ENCODE measurements at places on chromosomes 12 and 14.

- no peak for DNase-seq
These were observed 38.4 kb upstream of the ELK3 start for GRCh38 chr12:96155781-96156180.

GRCh38 chr12:41769810-41770209, 374.9 kb downstream of the GXYLT1 start:
- no peak for DNase-seq

- DNase-seq = no peak
These were observed 180.2 kb downstream of the ACSS3 start for GRCh38 chr12:81257947-81258551.

DNA sequence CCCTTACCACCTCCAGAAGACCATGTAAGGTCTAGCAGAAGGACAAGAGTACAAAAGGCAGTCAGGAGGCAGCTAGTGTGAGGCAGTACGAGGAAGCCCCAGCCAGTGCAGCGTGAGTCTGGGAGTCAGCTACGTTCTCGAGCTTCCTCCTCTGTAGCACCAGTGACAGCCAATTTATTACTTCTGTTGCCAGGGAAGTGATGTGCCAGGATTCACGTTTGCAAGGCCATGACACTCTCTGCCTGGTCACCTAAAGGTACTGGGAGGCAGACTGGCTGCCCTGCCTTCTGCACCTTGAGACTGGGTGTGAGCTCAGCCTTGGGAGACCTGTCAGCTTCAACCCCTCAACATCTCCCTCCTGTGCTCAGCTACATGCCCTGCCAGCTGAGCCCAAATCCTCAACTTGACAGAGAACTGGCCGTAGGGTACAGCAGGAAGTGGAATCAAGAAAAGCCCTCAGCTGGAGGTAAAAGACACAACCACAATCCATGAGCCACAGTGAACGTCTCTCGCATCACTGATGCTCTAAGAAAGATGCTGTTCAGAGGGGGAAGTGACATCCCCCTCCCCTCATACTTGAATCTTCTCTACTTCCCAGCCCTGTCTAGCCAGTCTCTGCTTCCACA, 182.5 kb upstream of the RGS6 start:
- no peak for DNase-seq

GRCh38 chr12:44510510-44510909, 365.6 kb downstream of the NELL2 start:
- no peak for DNase-seq

- DNase-seq = no peak
These were observed 16.1 kb upstream of the ADSS1 start for GRCh38 chr14:104707608-104708595.

- DNase-seq = no peak
These were observed 3.4 kb downstream of the PAH start for GRCh38 chr12:102913453-102914226.

- peak; percentile 44 for DNase-seq
These were observed 1.0 kb upstream of the CDK17 start for GRCh38 chr12:96401076-96401871.

DNA sequence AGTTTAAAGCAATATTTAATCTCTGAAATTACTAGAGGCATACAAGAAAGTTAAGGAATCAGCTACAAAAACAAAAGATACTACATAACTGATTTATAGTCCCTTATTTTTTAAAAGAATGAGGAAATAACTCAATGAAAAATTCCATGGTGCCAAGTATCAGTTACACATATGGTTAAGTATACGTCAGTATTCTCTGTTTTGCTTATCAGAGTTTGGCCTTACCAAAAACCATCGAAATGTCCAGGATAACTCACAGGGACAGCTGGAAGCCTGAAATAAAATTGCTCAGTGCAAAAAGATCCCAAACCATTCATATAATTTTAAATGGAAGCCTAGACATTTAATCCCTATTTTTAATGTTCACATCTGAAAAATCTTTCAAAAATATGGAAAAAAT, 3.6 kb downstream of the CFL2 start:
- no peak for DNase-seq

DNA sequence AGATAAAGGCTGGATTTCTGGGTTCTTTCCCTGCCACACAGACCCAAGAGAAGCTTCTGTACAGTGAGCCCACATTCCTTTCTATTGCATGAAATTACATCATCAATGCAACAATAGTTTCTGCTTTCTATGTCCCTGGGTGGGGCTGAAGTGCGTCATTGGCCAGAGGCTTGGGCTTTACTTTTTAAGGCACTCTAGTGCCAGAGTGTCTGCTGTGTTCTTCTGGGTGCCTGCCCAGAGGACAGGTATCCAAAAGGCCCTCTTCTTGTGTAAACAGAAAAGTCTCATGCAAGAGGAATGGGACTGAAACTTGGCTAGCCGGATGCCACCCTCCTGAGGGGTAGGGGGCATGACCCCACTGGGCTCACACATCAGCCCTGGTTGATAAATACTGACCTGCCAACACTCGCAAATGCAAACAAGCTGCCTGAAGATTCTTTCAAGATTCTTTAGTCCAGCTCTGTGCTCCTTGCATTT, 5.9 kb downstream of the KRT86 start:
- DNase-seq = no peak

- DNase-seq = no peak
These were observed 5.2 kb upstream of the HSP90B1 start for GRCh38 chr12:103924761-103925641.

GRCh38 chr12:38898001-38898684, 7.2 kb downstream of the CPNE8 start:
- no peak for DNase-seq

GRCh38 chr14:87461704-87462103, 531.3 kb downstream of the GALC start:
- no peak for DNase-seq

- DNase-seq = no peak
These were observed 805 bp upstream of the CRACR2A start for GRCh38 chr12:3753544-3754284.

- DNase-seq = no peak
These were observed 118.7 kb upstream of the TMCC3 start for GRCh38 chr12:94769047-94769420.

GRCh38 chr12:65278576-65279368, at the start of gene MSRB3:
MSRB3 (plus strand) TSS chr12:65278683; CDS start chr12:65308580, 29,897 bp downstream.
- peak; percentile 73 for DNase-seq

- no peak for DNase-seq
These were observed 41.4 kb upstream of the FGF6 start for GRCh38 chr12:4486980-4487379.

DNA sequence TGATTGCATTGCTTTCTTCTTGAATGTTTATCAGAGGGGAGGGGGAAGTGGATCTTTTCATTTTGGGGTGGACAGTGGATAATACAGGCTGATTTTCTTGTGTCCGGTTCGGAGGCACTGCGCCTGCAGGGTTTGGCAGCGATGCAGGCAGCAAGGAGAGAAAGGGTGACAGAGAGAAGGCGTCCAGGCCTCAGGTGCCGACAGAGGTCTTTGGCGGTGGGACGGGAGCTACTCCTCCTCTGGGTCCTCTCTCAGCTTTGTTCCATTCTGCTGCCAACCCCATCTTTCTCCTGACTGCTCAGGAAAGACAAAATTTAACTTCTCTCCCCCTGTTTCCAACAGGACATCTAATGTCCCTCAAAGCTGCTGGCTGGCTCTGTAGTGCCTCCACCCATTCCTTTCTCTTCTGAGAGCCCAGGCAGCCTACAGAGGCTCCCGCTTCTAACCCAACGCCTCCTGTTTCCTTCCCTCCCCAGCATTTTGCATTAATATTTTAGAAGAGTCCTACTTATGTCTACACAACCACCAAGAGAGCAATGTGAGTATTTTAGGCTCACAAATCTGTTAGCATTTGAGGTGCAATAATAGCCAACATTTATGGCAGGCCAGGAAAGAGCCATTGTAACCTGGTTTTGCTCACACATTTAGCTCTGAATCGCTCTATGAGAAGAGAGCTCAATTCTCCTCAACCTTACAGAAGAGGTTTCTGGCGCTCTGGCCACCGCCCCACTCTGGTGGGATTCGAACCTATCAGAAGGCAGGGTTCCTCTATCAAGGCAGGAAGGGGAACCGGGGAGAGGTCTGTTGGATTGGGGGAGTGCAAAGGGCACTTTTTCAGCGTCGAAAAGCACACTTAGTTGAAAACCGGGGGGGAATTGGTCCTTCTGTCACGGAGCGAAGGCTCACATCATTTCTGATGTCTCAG, 7.1 kb upstream of the TBX5 start:
- DNase-seq = no peak

DNA sequence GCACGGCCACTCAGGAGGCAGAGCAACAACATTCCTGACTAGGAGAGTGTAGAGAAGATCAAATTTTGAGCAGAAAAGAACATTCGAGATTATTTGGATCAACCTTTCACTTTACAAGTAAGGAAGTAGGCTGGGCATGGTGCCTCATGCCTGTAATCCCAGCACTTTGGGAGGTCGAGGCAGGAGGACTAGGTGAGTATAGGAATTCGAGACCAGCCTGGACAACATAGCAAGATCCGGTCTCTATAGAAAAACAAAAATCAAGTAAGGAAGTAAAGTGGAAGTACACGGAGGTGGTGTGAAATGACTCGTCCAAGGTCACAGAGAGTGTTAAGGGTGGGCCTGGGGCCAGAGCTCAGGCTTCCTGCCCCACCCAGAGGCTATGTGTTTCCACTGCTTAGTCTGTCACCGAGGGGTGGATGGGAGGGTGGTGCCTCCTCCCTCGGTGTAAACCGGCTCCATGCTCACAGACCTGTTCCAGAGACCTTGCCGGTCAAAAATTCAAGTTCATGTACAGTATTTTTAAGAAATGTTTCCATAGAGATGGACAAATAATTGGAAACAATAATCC, 51.9 kb downstream of the MAP1LC3B2 start:
- DNase-seq = no peak

- DNase-seq = no peak
These were observed 517.1 kb downstream of the PRKD1 start for GRCh38 chr14:29410581-29410980.

DNA sequence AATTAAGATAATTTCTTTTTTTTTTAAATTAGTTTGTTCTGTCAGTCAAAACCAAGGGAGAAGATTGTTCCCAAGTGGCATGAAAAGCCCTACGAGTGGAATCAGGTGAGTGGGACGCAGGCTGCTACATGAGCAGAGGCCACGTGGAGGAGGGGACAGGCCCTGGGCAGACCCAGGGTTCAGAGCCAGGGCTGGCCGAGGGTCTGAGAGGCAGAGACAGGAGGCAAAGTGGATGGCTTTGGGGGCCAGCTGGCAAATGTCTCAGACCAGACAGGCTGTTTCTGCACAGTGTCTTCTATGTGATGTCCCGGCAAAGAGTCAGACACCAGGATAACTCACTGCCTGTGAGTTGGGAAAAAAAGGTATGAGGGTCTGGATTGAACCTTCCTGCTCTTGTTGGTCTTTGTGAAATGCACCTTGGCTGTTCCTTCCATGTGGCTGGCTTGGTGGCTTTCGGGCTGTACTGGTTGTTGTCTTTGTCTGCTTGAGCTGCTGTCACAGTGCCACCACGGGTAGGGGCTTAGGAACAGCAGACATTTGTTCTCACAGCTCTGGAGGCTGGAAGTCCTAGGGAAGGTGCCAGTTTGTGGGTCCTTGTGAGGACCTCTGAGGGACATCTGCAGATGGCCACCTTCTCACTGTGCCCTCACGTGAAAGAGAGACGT, 35.8 kb upstream of the ASPG start:
- no peak for DNase-seq

DNA sequence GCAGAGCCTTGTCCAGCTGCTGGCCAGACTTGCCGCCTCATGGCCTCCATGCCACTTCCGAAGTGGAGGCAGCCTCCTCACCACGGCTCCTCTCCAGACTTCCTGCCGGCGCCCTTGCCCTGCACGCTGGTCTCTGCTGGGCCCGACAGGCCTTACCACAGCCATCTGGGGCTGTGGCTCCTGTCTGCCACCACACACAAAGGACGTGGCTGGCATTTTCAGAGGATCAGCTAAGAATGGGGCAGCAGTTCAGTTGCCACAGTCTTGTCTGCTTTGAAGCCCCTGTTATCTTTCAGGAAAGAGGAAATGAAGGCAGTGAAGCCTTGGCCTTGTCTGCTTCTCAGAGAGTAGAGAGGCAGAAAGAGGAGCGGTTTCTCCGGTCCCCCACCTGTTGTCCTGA, 178.0 kb upstream of the FKBP4 start:
- DNase-seq = no peak

GRCh38 chr12:17030338-17030737, 424.4 kb upstream of the LMO3 start:
- no peak for DNase-seq

GRCh38 chr12:104292872-104293794, 10.4 kb upstream of the EID3 start:
- no peak for DNase-seq

GRCh38 chr14:85217412-85217811, 312.5 kb upstream of the FLRT2 start:
- DNase-seq = no peak

- DNase-seq = no peak
These were observed 2.4 kb downstream of the TMPRSS12 start for GRCh38 chr12:50845021-50845647.

DNA sequence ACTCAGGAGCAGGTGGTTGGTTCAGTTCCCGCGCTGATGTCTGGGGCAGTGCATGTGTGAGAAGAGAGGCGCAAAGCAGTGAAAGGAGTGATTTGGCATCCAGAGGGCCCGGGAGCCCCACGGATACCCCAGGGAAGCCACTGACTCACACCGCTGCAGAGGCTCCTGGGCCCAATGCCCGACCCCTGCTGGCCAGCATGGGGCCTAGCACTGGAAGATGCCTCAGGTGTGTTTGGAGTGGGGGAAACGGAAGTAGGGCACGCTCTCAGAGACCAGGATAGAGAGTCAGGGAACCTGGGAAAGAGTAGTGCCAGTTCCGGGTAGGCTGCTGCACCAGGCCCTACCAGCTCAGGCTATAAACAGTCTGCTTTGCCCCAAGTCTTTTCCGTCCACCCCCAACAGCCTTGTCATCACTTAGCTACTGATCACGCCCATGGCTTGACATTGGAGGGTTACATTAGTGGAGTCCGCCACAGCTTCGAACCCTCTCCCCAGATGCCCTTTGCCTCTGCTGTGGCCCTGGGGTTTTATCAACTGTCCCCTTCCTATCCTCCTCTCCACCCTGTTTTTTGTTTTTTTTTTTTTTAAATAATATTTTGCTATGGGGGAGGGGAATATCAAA, 9.5 kb upstream of the CSAD start:
- DNase-seq = peak; percentile 77

GRCh38 chr14:95095996-95096395, 61.3 kb downstream of the DICER1 start:
- DNase-seq = no peak

- DNase-seq = no peak
These were observed 1.1 kb downstream of the MLXIP start for GRCh38 chr12:122079532-122080081.

- DNase-seq = peak; percentile 24
These were observed 5.1 kb downstream of the PAPLN start for GRCh38 chr14:73242357-73242901.

- no peak for DNase-seq
These were observed 15.8 kb downstream of the VDR start for GRCh38 chr12:47889040-47889439.
